ENCODE measurements at places on chromosomes 2 and 18.

DNA sequence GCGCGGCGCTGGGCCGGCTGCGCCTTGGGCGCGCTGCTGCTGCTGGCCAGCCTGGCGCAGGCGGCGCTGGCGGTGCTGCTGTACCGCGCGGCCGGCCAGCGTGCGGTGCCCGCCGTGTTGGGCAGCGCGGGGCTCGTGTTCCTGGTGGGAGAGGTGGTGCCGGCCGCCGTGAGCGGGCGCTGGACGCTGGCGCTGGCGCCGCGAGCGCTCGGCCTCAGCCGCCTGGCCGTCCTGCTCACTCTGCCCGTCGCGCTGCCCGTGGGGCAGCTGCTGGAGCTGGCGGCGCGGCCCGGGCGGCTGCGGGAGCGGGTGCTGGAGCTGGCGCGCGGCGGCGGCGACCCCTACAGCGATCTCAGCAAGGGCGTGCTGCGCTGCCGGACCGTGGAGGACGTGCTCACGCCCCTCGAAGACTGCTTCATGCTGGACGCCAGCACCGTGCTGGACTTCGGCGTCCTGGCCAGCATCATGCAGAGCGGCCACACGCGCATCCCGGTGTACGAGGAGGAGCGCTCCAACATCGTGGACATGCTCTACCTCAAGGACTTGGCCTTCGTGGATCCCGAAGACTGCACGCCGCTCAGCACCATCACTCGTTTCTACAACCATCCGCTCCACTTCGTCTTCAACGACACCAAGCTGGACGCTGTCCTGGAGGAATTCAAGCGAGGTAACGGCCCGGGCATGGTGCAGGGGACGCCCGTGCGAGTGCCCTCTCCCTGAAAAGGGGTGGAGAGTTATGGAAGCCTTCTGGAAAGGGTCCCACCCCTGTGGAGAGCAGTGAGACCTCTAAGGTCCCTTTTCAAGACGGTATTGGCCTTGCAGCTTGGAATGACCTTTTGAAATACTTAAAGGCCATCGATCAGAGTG, 1.0 kb downstream of the CNNM3 start:
- peak; percentile 82 for DNase-seq

DNA sequence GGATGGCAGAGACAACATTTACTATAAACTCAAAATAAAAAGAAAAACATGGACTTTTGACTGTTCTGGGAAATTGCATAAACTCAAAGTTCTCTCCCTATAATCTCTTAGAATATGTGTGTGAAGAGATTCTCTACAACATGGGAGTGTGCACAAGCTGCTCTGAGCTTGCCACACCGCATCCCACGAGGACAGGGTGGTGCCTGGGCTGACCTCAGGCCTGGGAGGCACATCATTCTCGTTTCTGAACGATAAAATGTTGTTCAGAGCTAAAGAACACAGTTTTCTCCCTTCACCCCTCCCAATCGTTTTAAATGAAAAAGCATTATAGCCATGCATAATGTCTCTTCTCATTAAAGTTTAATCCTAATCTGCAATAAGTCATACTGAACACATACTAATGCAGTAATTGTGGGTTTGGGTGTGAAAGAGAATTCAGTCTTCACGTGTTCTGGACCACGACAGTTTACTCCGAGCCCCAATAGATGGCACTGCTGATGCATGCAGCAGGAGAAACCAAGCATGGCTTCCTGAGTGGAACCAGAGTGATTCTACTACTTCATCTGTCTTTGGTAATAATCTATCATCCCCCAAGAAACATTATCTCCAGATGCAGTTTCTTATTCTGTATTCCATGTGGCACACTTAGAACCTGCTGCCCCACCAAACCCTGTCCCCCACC, 46.9 kb upstream of the LAMA1 start:
- peak; percentile 61 for DNase-seq

- peak; percentile 35 for DNase-seq
Observed at GRCh38 chr2:109457366-109457765, 156.4 kb downstream of the SEPTIN10 start.

GRCh38 chr2:241126771-241127202, 22.5 kb downstream of the PASK start:
- DNase-seq, result no peak

DNA sequence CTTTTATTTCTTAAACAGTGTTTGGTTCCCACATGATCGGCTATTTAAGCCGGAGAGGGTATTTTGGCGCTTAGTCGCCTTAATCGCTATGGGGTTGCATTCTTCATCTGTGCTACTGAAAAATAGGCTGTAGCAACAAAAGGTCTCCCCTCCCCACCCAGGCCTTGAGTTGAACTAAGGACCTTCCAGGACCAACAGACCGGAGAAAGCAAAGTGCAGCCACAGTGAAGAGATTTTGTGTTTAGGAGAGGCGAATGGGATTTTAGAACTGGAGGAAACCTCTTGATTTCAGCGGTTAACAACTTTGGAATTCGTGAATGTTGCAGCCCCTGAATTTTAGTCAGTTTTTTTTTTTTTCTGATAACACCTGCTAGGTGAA, 1.4 kb downstream of the ITGA6 start:
- DNase-seq, result no peak

- no peak for DNase-seq
Observed at GRCh38 chr2:240626531-240627300, 1.4 kb downstream of the GPR35 start.

DNA sequence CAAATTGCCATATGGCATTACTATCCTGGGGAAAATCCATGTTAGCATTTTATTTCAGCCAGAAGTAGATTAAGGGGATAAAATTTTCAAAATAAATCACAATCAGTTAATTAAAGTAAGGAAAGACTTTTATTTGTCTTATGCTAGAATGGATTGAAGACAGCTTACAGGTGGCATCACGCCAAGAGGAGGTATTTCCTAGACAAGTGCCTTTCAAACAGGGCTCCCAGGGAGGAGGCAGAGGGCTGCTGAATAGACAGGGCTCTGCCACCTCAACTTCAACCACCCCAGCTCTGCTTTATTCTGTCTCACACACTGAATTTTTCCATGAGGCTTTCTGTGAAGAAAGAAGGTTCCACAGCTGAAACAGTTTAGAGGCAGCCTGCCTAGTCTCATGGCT, 12.2 kb downstream of the CCDC68 start:
- DNase-seq, result no peak

GRCh38 chr2:3656762-3657721, 958 bp upstream of the ALLC start:
- DNase-seq, result no peak

DNA sequence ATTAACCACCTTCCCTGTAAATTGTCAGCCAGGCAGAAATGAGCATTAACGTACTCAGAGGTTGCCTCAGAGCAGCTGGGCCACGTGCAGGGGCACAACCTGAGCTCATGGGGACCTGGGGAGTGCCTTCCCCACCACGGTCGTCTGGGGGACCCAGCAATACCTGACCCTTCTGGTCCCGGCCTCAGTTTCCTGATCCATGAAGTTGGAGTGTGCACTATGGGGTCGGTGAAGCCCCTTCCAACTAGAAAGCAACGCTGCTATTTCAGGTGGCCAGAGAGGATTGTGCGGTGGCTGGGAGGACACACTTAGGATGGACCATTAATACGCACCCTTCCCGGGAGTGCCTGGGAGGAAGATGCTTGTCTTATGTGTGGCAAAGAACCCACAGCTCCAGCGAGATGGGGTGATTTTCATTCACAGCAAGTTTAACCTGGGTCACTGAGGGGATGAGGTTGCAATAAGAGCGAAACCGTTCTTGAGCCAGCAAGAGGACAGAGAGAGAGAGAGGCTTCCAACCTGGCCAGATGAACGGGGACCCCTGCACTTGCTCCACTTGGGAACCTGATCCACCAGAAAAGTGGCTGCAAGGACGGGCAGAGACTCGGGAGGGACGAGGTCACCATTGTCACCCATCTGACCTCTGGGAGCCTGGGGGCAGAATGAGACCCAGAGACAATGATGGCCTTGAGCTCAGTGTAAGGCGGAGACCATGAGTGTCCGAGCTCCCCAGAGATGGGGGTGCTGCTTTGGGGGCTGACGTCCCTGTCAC, 36.2 kb downstream of the NGEF start:
- DNase-seq, result no peak

DNA sequence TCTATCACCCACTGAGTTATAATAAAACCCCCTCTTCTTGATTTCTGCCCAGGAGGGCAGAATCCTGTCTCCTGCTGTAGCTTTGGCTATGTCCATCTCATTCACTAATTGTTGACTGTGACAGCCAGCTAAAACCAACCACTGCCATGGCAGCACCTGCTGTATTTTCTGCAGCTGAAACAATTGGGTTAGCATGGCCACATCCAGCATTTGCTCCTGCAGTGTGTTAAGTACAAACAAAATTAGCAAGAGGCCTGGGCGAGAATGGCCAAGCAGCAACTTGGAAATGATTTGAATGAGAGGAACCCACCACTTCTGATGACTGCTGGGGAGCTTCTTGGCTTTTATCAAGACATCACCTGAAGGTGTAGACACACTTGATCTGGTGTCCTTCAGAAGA, 89.4 kb upstream of the LRRTM1 start:
- no peak for DNase-seq

DNA sequence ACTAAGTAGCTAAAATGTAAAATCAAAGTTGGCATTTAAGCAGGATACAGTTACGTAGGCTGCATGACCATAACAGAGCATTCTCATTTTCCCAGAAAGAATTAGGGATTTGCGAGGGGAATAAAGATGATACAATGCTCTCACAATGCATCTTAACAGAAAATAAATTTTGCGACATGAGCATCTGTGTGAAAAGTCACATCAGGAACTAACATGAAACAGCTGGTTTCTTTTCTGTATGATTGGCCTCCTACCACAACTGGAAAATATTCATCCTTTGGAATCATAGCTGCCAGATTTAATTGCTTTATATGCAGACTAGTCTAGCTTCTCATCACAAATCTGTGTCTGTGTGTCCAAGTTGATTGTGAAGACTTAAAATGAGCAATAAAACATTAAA, 66.0 kb downstream of the KCTD18 start:
- no peak for DNase-seq

DNA sequence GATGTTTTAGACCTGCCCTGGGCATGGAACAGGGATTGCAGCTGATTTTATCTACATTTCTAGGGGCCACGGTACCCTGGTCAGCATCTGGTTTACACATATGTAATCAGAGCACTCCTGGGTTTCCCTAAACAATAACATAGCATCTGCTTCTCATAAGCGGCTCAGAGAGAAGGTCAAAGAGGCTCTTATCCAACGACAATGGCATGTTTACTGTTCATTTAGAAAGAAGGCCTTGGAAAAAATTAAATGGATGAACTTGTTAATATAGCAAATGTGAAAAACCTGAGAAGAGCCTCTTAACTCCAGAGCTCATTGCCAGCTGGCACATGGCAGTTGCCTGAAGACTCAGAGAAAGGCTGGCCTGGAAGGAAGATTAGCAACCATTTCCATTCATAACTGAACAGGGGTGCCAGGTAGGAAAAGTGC, 202.8 kb upstream of the THUMPD2 start:
- peak; percentile 24 for DNase-seq

GRCh38 chr2:143132355-143132754, 3.1 kb downstream of the ARHGAP15 start:
- DNase-seq, result no peak

DNA sequence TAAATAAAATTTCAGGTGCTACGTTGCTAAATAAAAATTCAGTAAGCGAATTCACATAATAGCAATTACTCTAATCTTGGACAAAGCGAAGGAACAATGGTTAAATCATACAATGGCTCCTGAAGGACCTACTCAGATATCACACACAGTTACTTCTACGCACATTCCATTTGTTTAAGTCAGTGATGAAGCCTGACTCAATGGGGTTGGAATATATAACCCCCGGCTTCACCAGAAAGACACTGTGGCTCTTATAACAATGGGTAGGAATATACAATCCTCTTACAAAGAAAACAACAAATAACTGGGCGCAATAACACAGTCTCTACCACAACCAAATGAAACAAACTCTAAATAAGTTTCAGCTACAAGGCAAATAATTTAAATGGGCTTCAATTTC, 349.5 kb downstream of the IRS1 start:
- DNase-seq, result no peak

GRCh38 chr2:18551169-18551568, 9.3 kb downstream of the RDH14 start:
- DNase-seq, result no peak

- peak; percentile 23 for DNase-seq
Observed at GRCh38 chr18:61435064-61435652, 101.9 kb downstream of the CDH20 start.

- no peak for DNase-seq
Observed at GRCh38 chr2:104504331-104505073, 349.4 kb upstream of the POU3F3 start.

DNA sequence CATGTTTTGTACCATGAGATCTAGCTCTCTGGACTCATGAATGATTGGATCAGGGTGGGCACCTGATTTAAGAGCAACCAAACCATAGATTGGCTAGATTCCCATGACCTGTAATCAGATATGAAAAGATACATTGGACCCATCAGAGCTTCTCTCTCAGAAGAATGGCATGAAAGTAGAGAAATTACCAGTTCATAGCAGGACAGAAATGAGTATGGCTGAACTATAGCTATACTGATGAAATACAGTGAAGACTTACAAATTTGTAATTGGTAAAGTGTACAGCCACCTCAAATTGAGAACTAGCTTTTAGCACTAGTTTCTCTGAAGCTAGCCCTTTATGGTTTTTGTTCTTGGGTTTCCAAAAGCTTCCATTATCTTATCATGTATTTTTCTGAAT, 19.0 kb upstream of the EML4 start:
- no peak for DNase-seq

- no peak for DNase-seq
Observed at GRCh38 chr2:49901202-49902065, 747.1 kb upstream of the FSHR start.

DNA sequence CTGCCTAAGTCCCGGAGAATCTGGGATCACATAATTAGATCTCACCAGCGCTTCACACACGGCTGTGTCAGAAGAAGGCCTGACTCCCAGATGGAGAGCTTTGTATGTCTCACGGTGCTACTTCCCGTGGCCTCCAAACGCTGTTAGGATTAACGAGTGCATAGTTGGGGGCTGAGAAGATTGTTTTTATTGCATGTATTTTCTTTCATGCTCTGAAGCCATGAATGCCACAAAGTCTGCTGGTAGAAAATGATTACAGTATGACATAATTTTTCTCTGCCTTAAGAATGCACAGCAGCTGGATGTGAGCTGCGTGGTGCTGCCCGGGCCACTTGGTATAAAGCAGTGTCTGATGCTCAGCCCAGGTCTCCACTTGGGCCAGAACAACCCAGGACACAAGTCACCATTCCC, 166.5 kb downstream of the SEPTIN10 start:
- DNase-seq, result peak; percentile 82

DNA sequence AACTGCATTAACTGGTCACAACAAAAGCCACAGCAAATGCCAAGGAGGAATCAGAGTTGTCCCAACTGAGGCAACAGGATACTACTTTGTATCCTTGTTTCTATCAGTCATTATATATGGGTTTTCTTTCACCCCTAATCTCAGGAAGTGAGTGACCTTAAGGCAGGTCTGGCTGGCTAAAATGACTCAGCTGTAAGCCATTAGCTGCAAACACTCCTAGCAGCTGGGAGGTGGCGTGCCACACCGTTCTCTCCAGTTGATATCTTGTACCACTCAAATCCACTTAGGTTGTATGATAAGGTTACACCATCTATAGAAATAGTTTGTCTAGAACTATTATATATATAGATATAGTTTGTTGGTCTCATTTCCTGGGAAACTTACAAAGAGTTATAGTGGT, 171.1 kb upstream of the MC4R start:
- no peak for DNase-seq
